ENCODE measurements at places on chromosomes 7 and 10.

- peak; percentile 6 for DNase-seq
Measured at GRCh38 chr10:28676326-28676967, 874 bp upstream of the BAMBI start.

- DNase-seq, result no peak
Measured at GRCh38 chr10:104331208-104331838, 6.9 kb downstream of the ITPRIP start.

- no peak for DNase-seq
Measured at GRCh38 chr10:50545846-50546245, 77.9 kb downstream of the SGMS1 start.

- no peak for DNase-seq
Measured at GRCh38 chr7:77570330-77571011, 33.4 kb downstream of the PTPN12 start.

GRCh38 chr7:154744861-154745258, 258.1 kb downstream of the PAXIP1 start:
- DNase-seq, result no peak

DNA sequence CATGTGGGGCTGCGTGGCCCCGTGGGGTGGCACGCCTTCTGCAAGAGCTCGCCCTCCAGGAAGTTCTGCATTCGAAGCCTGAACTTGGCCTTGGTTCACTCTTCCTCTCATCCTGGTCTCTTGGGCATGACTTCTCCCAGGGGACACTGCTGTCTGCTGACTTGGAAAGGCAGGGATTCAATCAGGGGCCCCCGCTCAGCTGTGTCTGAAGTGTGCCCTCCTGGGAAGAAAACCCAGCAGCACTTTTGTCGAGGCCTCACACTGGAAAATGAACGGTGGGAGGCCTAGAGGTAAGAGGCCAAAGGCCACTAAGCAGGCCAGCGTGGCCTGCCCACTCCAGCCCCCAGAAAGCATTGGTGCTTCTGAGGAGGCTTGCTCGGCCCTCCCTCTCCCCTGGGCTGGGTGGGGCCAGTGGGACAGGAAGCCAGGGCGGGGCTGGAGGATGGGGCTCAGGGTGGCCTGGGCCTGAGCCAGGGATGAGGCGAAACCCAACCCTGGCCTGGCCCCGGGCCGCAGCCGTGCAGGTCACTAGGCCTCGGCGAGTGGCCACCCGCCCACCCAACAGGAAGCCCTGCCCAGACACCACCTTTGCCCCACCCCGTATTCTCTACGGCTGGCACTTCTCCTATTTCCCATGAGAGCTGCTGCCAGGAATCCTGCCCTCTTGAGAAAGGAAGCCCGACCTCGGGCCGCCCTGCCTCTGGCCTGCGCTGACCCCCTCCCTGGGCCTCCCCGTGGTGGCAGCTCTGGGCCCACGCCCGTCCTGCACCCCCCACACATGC, 81.1 kb downstream of the ZMIZ1 start:
- peak; percentile 35 for DNase-seq

DNA sequence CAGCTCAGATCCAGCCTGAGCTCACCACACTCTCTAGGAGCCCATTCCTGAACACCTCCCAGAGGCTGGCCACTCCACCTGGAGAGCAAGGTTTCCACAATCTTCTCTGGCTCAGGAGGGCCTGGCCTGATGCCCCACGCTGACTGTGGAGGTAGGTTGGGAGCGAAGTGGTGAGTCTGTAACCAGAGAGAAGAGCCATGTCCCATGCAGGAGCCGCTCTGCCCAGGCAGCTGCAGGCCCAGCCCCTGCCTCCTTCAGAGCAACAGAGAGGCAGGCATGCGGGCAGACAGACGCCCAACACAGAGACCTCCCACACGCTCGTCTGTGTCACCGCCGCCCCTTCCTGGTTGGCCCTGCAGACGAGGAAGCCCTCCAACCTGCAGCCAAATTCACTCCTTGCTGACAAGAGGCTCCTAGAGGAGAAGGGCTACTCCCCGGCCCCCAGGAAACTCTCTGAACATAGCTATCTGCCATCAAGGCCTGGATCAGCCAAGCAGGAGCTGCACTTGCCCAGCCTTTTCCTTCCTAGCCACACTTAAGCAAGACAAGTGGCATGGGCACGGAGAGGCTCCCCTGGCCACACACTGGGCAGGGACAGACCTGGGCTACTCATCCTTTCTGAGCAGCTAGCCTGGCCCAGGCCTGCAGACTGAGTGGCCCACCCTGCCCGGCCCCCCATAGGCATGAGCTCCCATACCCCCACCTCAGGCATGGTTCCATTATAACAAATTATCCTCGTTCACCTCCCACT, 101.9 kb downstream of the GRID1 start:
- no peak for DNase-seq

DNA sequence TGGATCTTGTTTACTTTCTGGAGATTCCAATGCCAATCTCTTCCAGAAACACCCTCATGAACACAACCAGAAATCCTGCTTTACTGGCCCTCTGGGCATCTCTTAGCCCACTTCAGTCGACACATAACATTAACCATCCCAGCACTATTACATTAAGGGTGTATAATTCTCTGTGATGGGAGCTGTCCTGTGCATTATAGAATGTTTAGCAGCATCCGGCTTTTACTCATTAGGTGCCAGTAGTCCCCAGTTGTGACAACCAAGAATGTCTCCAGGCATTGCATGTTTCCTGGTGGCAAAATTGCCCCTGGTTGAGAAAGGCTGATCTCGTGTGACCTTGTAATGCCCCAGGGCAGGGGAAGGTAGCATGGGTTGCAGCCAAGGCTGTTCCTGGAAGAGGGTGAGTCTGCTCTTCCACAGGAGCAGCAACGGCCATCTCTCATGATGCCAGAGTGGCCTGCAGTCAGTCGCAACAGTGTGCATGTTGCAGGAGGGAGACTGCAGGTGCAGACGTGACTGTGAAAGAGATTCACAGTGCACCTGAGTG, 2.6 kb upstream of the DDC start:
- no peak for DNase-seq

DNA sequence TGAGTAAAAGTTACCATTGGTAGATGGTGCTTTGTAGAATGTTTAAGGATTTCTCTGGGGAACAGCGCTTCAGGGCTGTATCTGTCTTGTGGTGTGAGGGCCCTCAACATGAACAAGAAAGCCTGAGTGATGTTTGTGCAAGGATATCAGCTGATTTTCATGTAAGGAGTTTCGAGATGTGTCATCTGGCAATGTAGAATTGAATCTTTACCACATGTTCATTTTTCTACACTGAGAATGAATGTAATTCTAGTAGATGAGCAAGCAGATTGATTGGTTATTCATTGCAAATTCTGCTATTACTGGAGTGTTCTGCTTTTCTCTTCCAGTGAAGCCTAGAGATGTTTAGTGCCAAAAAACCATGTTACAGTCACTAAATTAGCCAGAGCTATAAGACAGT, 87.7 kb downstream of the ST7 start:
- DNase-seq, result no peak

DNA sequence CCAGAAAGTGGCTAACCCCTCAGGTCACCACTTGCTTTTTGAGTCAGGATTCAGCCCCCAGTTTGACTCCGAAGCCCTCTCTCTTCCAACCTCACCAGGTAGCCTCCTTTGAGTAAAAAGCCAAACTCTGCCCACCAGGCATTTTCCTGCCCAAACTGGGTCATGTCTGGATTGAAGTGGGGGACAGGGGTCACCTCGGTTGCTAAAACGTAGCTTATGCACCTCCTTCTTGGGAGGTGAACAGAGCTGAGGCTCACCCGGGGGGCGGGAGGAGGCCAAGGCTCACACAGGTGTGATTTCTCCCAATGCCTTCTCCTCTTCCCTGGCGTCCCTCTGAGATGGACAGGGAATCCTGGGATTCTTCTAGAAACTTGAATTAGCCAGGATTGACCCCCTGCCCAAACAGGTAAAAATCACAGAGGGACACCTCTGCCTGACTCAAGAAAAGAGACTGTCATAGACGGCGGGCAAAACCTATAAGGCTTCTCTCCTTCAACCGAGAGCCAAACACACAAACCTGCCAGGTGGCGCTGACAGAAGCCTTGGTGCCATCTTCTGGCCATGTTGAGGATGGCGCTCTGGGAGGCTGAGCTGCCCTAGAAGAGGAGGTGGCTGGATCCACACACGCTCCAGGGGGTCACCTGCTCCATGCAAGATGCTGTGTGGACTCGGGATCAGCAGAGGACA, 51.6 kb downstream of the PRLHR start:
- peak; percentile 23 for DNase-seq

DNA sequence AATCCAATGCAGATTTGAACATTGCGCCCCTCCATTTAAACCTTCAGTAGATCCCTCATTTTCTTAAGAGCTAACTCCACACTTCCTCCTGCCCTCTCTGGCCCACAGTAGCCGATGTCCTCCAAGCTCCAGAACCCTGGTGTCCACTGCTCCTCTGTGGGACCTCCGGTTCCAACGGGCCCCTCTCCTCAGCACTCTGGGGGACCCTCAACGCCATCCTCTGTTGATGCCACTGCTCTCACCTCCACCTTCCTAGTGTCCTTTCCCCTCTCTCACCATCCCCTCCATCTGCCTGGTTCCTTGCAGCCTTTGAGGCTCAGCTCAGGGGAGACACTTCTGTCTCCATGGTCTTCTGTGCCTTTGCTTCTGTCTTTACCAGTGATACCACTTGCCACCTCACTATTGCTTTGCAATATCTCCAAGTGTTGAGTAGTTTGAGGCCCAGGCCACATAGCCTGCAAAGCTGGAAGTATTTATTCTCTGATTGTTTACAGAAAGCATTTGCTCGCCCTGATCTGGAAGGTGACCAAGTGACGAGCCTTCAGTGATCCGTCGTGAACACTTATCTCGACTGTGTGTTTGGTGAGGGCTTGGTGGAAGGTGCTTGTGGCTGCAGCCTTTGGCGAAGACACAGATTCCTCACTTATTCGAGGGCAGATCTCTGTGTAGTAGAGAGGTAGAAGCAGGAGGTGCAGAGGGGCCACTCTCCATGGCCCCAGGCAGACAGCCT, 104.8 kb upstream of the SHH start:
- no peak for DNase-seq

GRCh38 chr7:124208173-124208572, 175.3 kb upstream of the TMEM229A start:
- no peak for DNase-seq

DNA sequence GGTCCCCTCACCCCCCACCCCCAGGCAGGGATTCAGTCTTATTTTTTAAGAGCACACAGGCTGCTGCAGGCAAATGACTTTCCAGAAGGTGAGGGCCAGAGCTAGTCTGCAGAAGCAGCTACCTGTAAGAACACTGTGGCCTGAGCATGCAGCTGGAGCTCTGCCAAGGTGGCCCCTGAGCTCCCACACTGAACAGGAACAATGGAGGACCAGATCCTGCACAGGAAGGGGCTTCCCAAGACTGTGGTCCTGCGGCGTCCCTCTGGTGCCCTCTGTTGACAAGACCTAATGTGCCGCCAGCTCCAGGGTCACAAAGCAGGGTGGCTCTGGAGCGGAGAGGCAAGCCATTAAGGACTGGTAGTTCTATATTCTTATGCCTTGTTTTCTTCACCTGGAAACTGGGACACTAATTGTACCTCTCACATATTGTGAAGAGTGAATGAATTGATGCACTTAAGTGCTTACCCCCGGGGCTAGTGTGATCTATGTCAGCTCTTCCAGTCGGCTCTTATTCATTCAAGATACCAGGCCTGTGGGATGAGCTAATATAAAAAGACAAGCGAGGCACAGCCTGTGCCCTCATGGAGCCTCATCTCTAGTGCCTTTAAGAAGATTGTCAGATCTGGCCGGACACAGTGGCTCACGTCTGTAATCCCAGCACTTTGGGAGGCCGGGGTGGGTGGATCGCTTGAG, 8.0 kb upstream of the BEND7 start:
- peak; percentile 9 for DNase-seq

DNA sequence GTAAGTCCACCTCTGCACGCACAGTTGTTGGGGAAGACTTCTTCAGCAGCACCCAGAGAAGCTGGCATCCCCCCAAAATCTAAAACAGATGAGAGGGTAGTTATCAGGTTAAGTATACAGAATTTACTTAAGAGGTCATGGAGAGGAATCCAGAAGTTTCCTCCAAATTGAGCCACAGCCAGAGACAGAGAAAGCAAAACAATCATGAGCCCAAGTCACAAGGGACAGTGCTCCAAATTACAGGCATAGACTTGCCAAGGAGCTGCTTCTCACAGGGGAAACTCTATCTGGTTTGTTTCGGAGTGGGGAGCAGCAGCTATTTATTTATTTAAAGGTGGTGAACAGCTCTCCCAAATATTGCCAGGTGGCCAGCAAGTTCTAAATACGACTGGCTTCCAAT, 308.4 kb downstream of the SKIDA1 start:
- no peak for DNase-seq

- no peak for DNase-seq
Measured at GRCh38 chr7:80053124-80053523, 81.5 kb upstream of the GNAI1 start.

GRCh38 chr10:122464250-122464510, 2.8 kb downstream of the HTRA1 start:
- no peak for DNase-seq

- peak; percentile 3 for DNase-seq
Measured at GRCh38 chr10:22816298-22816653, 101.9 kb upstream of the PIP4K2A start.

DNA sequence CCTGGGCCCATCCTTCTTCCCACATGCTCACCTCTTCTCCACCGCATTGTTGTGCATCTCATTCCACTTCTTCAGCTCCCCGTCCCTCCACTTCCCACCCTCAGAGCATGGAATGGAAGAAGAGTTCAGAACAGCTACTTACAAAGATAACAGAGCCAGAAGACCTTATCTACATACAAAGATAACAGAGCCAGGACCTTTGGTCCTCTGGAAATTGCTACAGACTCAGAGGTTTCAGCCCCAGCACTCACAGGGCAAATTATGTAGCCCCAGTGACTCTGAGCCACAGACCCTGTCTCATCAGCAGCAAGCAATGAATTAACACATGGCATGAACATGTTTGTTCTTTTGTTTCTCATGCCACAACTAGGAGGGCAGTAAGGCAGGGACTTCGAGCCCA, 28.7 kb upstream of the SLC29A3 start:
- no peak for DNase-seq

GRCh38 chr10:124530215-124530665, 68.6 kb downstream of the LHPP start:
- DNase-seq, result peak; percentile 86

GRCh38 chr7:105325216-105325904, 63.4 kb downstream of the SRPK2 start:
- DNase-seq, result no peak

- DNase-seq, result no peak
Measured at GRCh38 chr10:62093863-62094291, 174.8 kb downstream of the RTKN2 start.

GRCh38 chr7:106056513-106057203, 55.5 kb downstream of the SYPL1 start:
- peak; percentile 72 for DNase-seq

DNA sequence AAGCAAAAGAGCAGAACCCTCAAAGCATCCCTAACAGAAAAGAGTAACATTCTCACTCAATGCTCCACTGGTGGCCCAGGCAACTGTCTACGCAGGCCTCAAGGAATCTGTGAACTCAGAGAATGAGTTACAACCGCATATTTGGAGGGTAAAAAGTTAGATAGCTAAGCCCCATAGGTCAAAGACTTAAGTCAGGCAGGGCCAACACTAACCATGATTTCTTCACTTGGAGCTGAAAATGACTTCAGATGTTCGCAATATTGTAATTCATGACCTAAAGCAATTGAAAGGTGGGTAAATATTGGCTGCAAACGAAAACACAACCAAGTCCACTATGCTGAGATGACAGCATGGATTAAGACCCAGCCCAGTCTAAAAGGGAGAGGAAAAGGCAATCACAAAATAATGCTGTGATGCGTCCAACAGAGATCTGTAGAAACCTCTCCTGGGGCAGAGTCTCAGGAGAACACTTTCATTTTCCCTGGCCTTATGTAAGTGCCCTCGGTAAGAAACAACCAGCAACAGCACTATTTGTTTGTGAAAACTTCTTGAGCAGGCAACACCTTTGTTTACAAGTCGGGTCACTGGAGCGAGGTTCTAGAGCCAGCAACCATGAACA, 176.5 kb downstream of the TNS3 start:
- no peak for DNase-seq
